ENCODE measurements at places on chromosomes 12 and 14. TPM values are rescaled to one million over a fixed set of nuclear protein-coding genes. Genes with fewer than 3 reads are reported as not detected.

GRCh38 chr12:128421375-128421774, 154.4 kb downstream of the TMEM132C start:
- no peak for DNase-seq

GRCh38 chr12:70730675-70731180, 93.5 kb upstream of the PTPRB start:
- DNase-seq: no peak

- no peak for DNase-seq
Measured at GRCh38 chr12:90543374-90543773, 411.6 kb downstream of the CCER1 start.

DNA sequence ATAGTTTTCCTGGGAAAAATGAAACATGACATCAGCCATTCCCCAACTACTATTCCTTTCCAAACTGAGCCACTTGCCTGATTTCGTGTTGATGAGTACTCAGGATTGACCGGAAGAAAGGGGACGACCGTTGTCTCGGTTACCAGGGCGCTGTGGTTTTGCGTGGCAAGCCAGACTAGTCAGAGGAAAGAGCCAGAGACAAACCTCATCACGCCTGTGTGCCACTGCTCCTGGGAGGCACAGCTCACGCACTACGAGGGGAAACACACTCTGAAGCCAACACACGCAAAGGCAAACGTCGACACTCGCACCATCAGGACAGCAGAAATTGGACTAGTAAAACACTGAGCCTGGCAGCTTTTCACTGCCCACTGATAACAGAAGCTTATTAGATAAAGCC, 35.0 kb downstream of the GIT2 start:
- no peak for DNase-seq

- no peak for DNase-seq
Measured at GRCh38 chr14:38083039-38083438, 124.7 kb upstream of the SSTR1 start.

GRIP1 gene
- not detected for total RNA-seq

HOXC4 gene
- not detected for total RNA-seq

NOVA1 gene
- total RNA-seq: 0.13 TPM

ATP2A2 gene
- total RNA-seq: 85.5 TPM

All from HepG2 (cell line).